ENCODE measurements at places on chromosomes 2 and 18.

DNA sequence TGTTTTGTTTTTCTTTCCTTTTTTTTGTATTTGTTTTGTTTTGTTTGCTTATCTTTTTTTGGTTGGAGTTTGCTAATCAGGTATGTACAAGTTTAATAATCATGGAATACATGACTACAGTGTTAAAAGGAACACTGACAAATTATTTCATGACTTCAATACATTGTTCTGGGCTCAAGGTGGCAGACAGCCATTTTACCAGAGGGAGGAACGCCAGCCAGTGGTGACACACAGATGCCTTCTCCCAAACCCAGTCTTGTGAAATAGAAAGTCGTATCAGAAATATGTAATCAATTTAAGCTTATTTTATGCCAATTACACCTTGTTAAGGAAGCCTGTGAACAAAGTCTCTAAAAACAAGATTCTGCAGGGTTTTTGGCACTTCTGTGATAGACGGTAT, 264.0 kb upstream of the EPHA4 start:
- no peak for DNase-seq

DNA sequence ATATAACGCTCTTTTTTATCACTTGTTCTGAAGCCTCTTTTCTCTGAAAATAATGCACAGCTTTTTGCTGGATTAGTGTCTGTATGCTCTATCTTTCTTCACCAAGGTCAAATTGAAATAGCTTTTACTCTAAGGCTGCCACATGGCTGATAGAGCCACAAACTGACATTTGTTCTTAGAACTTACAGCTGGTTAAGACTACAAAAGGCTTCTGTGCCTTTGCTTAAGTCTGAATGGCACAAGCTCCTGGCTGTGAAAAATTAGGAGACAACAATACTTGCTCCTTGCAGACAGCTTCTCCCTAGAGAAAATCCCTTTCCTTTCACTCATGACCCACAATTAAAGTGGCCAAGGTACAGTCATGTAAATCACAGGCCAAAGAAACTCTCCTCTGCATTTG, 515.3 kb downstream of the DSC3 start:
- no peak for DNase-seq

- no peak for DNase-seq
Measured at GRCh38 chr18:54616220-54616848, 25.3 kb downstream of the DYNAP start.

DNA sequence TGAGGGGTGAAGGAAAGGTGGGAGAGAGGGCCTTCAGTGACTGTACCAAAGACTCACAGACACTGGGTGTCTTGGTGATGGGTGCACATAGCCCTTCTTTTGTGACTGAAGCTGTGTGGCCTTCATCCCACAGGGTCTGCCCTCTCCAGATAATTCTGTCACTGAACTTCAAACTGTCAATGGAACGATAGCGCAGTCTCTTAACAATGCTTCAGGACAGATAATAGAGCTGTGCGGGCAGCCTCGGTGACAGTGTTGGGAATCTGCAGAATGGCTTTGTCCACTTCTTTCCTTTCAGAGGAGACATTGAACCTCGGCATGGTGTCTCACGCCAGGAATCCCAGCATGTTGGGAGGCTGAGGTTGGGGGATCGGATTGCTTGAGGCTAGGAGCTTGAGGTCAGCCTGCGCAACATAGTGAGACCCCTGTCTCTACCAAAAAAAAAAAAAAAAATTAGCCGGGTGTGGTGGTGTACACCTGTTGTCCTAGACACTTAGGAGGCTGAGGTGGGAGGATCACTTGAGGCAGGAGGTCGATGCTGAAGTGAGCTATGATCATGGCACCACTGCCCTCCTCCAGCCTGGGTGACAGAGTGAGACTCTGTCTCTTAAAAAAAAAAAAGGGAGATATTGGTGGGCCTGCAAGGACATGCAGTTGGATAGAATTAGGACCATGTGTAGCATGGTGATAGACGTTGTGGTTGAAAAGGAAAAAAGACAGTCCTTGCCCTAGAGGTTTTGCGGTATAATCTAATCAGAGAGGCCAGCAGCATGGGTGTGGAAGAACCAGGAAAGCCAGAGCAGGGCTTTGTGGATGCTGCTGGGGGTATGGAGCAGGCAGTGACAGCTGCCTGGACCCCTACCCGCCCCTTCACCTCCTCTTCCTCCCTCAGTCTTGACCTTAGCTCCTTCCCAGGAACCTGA, 91.4 kb downstream of the LDLRAD4 start:
- no peak for DNase-seq

- DNase-seq, result peak; percentile 82
Measured at GRCh38 chr2:157784169-157784822, 91.8 kb downstream of the ACVR1 start.

GRCh38 chr2:155310589-155310988, 612.1 kb downstream of the KCNJ3 start:
- DNase-seq, result peak; percentile 24

DNA sequence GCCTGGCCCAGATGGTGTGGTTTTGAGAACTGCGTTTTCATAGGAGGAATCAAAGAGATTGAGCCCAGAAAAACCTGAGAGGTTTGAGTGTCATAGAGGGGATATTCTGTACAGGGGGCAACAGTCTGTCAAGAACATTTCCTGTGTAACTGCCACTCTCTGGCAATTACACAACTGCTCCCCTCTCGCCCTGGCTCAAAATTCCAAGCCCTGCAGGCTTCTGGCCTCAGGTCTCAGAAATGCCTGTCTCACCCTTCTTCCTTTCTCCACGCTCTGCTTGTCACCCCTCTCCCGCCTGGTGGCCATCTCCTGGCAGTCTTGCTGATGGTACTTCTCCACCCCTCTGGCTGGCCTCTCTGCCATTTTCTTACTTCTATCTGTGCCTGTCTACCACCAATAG, 4.0 kb downstream of the VAMP5 start:
- no peak for DNase-seq

- DNase-seq, result no peak
Measured at GRCh38 chr2:45729753-45730512, 78.5 kb downstream of the PRKCE start.

DNA sequence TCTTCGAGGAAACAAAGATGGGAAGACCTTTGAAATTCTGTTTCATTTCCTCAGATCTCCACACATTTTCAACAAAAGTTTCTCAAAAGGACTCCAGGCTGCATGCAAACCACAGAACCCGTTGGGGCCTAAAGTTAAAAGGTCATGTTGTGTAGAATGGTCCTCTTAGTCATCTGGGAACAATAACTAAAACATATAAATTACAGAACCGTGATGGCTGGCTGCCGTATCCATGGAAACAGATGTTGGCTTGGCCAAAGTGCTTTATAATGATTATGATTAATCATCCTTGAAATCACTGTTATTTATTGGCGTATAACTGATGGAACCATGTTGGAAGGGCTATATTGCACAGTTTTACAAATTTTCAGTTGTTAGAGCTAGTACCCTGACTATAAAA, 182.8 kb upstream of the CRIM1 start:
- DNase-seq, result no peak

GRCh38 chr2:32835148-32835547, 111.6 kb upstream of the LTBP1 start:
- DNase-seq, result no peak

DNA sequence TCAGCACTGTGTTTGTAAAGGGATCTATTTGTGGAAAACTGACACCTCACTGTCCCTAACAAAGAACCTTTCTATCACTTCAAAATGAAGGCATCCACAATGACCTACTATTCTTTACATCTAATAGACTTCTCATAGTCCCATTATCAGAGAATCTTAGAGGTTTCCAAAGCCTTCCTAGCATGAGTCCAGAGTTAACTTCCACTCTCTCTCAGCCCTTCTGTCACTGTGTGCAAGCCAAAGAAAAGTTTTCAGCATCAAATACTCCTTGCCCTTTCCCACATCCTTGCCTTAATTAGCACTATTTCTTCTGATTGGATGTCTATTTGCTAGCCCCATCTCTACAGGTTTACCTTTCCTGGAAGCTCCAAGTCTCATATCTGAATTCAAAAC, 178.5 kb downstream of the ERBB4 start:
- no peak for DNase-seq

DNA sequence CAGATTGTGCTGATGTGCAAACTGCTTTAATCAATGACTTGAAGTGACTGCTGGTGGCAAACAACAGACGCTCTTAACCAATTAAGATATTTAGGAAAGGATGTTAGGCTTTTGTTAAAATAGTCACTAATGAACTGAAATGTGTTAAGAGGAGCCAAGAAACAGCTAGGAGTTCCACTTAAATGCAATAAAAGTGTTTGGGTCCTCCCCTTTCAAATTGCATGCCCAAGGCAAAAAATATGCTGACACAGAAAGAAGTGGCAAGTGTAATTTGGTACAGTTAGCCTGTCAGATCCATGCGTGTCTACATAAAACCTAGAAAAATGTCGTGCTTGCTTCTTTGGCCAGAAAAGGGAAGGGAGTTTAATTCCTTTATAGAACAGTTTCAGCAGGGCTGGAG, 61.9 kb downstream of the XRCC5 start:
- DNase-seq, result no peak

DNA sequence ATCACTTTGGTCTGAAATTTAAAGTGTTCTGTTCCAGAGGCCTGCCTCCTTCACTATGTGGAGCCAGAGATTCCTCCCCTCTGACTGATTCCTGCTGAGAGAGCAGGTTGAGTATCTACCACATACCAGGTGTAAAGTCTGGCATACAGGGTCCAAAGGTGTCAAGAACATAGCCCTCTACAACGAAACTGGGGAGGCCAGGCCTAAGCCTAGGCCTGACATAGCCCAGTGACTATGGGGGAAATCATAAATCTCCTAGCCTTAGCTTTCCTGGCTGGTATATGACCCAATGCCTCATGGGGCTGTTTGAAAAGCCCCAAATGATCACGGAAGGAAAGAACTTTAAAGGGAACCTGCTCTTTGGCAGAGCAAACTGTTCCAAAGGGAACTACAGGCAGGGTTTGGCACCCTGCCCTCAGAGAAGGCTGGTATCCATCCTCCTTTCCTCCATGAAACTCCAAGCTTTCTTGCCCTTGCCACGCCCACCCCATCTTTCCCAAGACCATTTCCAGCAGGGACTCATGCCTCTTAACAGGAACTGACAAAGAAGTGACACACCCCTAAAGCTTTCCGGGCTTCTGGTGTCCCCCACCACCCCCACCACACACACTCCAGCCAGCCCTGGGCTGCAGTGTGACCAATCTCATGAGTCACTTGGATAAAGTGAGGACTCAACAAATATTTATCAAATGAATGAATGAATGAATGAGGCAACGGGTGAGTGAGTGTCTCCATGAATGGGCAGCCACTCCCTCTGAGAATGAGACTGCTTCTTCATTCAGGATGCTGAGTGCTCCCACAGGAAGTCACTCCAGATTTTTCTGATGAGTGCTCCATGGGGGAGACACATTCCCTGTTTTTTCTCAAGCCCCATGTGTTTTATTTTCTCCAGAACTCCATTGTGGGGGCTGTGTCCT, 114.5 kb upstream of the STPG4 start:
- peak; percentile 99 for DNase-seq

- DNase-seq, result peak; percentile 4
Measured at GRCh38 chr18:33711514-33711913, 133.5 kb downstream of the ASXL3 start.

DNA sequence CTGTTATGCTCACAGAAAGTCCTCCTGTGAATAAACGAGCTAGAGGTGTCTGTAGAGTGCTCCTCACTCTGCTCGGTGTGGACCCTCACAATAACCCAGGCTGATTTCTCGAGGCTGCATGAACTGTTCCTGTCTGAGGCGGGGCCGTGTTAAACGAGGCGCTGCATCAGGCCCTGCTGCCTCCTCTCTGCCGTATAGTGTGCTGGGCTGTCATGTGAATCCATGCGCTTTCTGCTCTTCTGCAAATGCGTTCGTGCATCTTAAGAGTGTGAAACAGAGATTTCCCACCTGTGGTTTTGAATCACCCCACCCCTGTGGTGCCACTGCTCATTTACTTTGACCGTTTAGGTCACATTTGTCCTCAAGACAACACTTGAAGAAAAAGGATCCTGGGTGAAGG, 26.2 kb downstream of the TRAF3IP1 start:
- DNase-seq, result no peak

DNA sequence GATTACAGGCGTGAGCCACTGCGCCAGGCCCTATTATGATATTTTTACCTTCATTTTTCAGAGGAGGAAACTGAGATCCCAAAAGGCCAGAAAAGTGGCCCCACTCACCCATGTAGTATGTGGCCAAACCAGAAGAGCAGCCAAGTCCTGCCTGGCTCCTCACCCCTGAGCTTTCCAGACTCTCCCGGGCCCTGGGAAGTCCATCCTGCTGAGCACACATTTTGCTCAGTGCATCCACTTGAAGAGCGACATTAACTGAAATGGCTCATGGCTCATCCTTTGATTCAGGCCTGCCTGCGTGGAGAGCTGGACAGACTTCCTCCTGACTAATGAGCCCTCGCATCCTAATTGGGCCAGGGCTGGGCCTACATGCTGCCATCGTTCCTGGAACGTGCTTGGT, 9.5 kb upstream of the NGEF start:
- DNase-seq, result no peak

- no peak for DNase-seq
Measured at GRCh38 chr2:105909215-105909614, 164.5 kb downstream of the NCK2 start.

DNA sequence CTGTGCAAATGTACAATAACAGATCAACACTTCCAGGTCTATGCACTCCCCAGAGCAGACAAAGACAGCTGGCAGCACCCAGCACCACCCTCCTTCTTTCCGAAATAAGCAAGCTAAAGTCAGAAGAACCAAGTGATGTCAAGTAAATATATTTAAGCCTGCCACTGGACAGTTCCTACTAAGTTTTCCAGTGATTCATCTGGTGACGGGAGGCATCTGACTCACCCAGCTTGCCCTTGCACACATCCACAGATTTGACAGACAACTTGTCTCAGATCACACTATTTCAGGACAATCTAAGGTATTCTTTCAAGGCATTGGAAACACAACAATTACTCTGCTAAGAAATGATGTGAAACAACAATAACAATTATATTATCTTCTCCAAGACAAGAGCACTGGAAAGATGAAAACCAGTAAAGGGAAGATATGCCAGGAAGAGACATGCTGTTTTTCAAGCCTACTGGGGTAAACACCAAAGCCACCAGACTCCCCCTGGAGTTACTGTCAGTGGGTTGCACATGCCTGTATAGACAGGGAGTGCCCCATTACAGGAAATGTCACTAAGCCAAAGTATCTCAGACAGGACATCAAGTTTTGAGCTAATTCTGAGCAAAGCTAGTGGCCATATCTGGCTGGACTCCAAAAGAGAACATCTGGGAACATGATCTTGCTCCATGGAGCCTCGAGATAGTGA, 287.9 kb upstream of the KLHL29 start:
- DNase-seq, result no peak

- DNase-seq, result no peak
Measured at GRCh38 chr2:227545990-227546389, 52.7 kb upstream of the SCYGR2 start.

All from fibroblast of skin of scalp (primary cell).